CD4-positive, alpha-beta T cell treated with Interleukin-2 at 100 ng/mL for 4 hours (primary cell): ENCODE measurements at places on chromosomes 7 and 10.
A peak's percentile ranks its signal among the peaks of the same experiment; 100 is the strongest.

- no peak for DNase-seq
Measured at GRCh38 chr7:47801423-47801822, 146.8 kb downstream of the PKD1L1 start.

DNA sequence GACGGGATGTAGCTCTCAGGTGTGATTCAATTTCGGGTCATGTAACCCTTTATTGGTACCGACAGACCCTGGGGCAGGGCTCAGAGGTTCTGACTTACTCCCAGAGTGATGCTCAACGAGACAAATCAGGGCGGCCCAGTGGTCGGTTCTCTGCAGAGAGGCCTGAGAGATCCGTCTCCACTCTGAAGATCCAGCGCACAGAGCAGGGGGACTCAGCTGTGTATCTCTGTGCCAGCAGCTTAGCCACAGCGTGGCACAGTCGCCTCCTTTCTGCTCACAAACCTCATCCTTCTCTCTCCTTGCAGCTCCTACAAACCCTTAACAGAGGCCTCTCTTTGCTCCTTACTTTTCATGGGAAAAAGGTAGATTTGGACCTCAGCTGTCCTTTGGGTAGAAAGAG is 197.5 kb upstream of the PRSS58 start:
- no peak for DNase-seq

DNA sequence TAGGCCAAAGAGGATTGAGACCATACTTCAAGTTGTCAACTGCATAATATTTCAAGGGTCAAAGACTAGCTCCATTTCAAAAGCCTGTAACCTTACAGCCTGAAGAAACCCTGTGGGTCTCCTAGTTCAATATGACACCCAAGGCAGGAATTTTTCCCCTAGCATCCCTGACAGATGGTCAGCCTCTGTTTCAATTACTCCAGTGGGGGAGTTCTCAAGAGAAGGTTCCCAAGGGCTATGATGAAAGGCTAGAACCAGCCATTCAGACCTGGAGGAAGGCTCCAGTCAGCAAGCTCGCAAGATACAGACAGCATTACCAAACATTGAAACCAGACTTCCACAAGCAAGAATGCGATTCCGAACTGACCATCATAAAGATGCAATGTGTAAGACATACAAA is 1.6 kb downstream of the HTR7 start:
- no peak for DNase-seq

- DNase-seq, result no peak
Measured at GRCh38 chr10:113853578-113854012, 287 bp downstream of the DCLRE1A start.

- peak; percentile 40 for DNase-seq
Measured at GRCh38 chr10:86520871-86521677, 518 bp downstream of the WAPL start.
